ENCODE measurements at places on chromosomes 6 and 20.

DNA sequence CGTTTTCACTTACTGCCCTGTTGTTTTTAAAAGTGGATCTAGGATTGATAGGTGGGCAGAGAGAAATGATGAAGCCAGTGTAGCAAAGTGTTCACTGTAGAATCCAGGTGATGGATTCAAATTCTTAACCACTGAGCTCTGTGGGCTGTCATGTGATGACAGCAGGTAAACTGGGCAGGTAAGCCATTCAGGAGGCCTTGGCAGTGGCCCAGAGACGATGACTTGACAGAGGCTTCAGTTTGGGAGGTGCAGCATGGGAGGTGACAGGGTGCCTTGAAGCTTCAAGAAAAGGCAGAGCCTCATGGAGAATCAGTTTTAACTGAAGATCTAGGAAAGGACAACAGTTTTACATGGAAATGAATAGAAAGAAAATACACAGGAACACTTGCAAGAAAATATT is 2.0 kb downstream of the NAA20 start:
- no peak for DNase-seq

GRCh38 chr6:2353412-2354137 is 108.2 kb upstream of the GMDS start:
- peak; percentile 73 for DNase-seq

DNA sequence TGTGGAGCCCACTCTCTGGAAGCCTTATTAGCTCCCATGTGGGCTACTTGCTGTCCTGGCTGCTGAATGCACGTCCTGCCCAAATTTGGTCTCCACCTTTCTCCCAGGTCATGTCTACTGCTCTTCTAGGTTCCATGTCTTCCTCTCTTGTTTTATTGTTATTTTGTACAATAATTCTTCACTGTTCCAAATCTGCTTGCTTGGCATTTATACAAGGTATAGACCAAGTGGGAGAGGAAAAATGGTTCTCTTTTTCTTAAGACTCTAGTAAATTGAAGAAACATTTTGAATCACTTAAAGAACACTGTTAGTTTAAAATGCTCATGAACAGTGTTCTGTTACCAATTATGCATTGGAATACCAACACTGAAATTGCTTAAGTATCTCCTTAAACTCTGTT is 81.6 kb upstream of the SCP2D1 start:
- no peak for DNase-seq

GRCh38 chr6:74753883-74754600 is 451.8 kb downstream of the COL12A1 start:
- no peak for DNase-seq

- DNase-seq, result no peak
Measured at GRCh38 chr6:91281901-91282300, 695.0 kb upstream of the MAP3K7 start.

DNA sequence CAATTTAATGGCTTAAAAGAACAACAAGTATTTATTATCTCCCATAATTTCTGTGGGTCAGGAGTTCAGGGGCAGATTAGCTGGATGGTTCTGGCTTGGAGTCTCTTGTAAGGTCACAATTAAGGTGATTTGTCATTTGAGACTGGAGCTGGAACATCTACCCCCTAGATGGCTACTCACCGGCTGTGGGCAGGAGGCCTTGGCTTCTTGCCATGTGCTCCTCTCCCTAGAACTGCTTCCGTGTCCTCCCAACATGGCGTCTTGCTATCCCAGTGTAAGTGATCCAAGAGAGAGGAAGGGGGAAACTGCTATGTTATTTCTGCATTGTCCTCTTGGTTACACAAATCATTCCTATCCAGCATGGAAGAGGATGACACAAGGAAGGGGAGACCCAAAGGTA is 210.2 kb upstream of the ECI2 start:
- DNase-seq, result no peak

DNA sequence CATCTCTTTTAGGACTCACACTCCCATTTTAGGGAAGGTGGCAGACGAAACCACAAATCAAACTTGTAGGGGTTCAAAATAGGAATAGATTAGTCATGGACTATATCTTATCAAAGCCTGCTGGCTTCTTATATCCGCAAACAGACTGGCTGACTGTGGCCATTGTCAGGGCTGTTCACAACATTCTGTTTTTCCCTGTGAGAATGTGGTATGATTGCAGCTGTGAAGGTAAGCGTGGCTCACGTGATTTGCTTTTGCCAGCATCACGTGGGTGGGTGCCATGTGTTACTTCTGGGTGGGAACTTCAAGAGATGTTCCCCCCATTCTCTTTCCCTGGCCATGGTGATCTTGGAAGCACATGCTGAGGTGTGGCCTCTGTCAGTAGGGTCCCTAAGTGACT is 5.9 kb downstream of the IP6K3 start:
- DNase-seq, result no peak

DNA sequence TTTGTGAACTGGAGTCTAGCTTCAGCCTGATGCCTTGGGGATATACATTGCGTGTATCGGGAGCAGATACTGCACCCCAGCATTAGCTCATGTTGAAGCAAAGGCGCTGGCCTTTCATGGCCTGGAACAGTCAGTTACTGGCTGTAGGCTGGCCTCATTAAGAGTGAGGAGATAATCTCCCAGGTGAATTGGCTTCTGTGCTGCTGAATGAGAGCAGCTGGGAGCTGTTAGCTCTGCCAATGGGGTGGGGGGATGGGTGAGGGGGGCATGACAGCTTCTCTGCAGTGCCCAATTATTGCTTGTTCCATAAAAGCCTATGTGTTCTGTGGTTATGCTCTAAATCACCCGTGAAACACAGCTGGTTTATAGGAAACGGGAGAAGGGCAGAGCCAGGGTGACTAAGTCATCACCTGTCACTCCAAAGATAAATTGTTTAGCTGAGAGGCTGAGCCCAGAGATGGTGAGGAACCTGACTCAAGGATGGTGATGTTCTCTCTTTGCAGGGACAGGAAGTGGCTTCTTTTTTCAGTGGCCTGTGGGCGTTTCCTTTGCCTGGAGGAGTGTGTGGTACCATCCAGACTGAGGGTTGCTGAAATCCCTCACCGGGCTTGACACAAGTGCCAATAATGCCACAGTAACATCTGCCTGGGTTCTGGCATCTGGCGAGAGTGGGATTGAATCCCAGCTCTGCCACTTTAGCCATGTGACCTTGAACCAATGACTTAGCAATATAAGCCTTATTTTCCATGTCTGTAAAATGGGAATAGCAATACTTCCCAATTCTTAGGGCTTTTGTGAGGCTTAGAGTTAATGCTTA is 170.8 kb downstream of the BCAS1 start:
- DNase-seq, result peak; percentile 72
